ENCODE measurements at places on chromosomes 11 and 22.

- no peak for DNase-seq
Measured at GRCh38 chr22:21947040-21948014, 5.3 kb downstream of the PPM1F start.

DNA sequence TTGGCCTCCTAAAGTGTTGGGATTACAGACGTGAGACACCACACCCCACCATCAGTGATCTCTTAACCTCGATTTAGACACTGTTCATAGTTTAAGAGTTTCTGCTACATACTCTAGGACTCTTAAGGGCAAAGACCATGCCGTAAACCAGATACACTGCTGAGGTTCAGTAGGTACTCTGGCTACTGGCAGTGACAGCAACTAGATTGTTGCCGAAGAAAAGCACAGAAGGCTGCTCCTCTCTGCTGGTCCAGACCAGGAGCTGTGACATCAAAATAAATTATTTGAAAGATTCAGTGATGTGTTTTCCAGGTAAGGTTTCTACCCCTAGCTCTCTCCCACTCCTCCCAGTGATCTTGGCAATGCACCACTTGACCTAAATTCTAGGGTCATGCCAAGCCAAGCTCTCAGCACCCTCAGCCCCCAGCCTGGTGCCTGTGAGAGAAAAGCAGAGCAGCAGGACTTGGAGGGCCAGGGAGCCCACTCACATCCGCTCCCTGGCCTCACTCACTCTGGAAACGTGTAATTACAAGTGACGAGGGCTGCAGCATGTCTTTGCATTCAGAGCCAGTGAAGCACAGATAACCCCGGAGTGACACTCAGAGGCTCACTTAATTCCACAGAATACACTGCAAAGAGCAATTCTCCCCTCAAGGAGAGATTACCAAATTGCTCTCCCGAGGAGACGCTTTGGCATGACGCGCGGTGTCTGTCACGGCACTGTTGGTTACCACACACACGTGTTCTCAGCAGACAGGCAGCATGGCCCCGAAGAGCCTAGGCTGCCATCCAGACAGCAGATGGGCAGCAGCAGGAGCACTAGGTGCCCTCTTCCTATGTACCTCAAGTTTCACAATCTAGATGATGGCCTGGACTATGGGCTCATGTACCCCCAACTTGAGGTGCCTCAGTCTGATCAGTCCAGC lies 96.9 kb upstream of the PITPNB start:
- no peak for DNase-seq

- DNase-seq: no peak
Measured at GRCh38 chr11:17986711-17987220, 26.1 kb downstream of the SERGEF start.

DNA sequence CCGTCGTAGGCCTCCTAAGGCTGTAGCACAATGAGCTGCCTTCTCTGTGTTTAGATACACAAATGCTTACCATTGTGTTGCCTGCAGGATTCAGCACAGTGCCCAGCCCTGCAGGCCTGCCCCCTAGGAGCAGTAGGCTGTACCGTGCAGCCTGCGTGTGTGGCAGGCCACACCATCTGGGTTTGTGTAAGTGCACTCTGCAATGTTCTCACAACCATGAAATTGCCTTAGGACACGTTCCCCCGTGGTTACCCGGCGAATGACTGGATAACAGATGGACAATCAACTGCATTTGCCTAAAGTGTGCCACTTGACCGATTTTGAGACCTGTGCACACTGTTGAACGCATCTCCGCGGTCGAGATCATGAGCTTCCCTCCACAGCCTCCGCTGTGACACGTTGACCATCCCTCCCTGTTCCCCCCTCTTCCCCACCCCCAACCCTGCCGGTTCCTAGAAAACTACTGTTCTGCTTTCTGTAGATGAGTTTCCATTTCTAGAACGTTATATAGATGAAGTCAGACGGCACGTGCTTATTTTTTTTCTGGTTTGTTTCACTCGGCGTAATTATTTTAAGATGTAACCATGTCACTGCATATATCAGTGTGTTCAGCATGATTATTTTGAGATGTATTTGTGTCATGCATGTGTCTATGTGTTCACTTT lies 22.2 kb upstream of the CTSD start:
- no peak for DNase-seq

DNA sequence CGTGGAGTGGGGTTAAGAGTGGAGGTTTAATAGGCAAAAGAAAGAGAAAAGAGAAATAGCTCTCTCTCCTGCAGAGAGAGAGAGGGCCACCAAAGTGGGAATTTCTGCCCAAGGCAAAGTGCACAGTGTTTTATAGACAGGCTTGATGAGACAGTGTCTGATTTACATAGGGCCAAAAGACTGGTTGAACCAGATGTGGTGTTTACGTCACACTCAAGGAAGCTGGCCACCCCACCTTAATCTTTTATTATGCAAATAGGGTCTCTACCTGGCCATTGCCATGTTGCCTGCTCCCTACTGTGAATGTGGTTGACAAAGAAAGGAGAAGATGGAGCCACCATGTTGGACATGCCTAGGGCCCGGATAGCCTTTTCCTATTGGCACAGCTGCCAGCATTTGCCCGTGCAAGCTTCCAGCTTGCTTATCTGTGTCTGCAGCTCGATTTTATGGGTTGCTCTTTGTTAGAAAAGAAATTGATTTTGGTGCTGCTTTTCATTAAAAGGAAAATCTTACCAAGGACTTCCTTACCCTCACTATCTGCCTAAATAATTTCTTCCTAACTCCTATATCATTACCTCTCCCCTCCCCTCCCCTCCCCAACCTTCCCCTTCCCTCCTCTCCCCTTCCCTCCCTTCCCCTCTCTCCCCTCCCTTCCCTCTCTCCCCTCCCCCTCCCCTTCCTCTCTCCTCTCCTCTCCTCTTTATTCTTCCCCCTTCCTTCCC lies 436.0 kb downstream of the NELL1 start:
- DNase-seq: no peak

DNA sequence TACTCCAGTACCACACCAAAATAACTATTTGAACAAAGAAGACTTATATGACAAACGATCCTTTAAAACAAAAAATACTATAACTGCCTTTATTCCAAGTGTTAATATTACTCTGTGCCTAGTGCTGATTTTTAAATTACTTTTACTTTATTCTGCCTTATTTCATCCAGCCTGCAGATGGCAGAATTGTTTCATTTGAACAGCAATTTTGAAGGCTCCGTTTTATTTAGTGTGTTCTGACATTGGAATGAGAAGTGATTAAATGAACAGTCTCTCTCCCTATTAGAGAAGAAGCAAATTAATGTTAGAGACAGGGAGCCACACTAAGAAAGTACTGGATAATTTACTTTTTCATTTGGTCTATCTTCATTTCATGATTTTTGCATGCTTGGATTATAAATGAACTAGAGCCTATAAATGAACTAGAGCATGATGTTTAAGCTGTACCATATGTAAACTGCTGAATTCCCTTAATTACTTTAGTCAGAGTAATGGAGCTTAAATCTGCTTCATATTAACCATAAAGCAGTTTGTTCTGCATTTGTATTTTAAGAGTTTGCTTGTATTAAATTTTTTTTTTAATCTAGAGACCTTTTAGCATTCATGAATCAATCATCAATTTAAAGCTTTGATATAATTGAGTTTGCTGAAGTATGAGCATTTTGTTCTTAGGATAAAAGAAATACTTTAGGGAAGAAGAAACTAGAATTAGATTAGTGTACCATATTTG lies 9.8 kb downstream of the PDHX start:
- DNase-seq: no peak

GRCh38 chr11:118789501-118790356 lies 1.2 kb downstream of the DDX6 start:
- DNase-seq: no peak

GRCh38 chr22:29114392-29114791 lies 41.6 kb downstream of the KREMEN1 start:
- DNase-seq: no peak

DNA sequence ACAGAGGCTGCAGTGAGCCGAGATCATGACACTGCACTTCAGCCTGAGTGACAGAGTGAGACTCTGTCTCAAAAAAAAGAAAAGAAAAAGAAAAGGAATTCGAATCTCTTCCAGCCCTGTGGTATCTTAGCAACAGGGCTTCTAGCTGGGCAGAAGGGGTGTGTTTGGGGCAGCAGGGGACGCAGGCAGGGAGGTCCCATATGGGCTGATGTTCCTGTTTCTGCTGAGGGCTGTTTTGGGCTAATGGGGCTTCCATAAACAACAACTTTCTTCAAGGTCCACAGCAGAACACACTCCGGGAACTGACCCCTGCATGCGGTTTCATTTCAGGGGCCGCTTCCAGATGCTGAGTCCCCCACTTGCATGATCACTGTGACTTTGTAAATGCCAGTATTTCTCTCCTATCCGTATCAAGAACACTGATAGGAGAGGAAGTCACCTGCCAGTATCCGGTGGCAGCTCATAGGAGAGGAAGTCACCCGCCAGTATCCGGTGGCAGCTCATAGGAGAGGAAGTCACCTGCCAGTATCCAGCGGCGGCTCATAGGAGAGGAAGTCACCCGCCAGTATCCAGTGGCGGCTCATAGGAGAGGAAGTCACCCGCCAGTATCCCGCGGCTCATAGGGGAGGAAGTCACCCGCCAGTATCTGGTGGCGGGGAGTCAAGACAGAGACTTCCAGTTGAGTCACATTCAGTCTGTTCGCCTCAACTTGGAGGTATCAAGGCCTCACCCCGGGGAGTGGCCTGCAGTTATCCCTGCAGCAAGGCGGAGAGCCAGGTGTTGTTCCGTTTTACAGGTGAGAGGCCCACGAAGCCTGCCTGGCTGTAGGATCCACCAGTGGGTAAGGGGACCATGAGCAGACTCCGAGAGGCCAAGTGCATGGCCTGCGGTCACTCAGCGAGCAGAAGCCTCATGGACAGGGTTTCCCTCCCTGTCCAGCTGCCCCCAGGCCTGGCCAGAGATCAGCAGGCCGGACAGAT lies 8.3 kb upstream of the FGF19 start:
- DNase-seq: no peak

- DNase-seq: no peak
Measured at GRCh38 chr11:12556788-12557384, 117.3 kb upstream of the TEAD1 start.

All from progenitor cell of endocrine pancreas (in vitro differentiated cells).